Ovary (tissue), 10 donors: ENCODE measurements at places on chromosomes 6 and 20. TPM values are rescaled to one million over a fixed set of nuclear protein-coding genes. Genes with fewer than 3 reads are reported as not detected.

Gene SPEF1
- not detected for polyA plus RNA-seq

DNA sequence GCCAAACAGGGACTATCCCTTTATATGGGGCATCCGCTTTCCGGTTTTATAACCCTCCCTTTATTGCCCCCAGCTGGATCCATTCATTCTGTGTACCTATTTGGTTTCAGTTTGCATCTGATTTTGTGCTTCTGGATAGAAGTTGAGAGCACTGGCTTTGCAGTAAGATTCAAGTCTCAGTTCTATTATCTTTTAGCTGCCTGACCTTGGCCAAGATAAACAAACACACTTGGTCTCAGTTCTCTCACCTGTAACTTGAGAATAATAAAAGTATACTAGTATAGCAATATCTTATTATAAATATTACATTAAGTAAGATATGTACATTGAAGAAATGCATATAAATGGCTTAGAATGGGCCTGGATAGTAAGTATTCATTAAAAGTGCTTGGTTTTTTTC, 182.4 kb upstream of the TSHZ2 start:
- H3K36me3 ChIP-seq, result no peaks in the 10 kb centered on the region
- no peak overlapping the region for H3K27ac ChIP-seq
- H3K4me1 ChIP-seq, result no peaks in the 10 kb centered on the region
- DNase-seq, result no peak
- H3K27me3 ChIP-seq, result no peaks in the 10 kb centered on the region

DNA sequence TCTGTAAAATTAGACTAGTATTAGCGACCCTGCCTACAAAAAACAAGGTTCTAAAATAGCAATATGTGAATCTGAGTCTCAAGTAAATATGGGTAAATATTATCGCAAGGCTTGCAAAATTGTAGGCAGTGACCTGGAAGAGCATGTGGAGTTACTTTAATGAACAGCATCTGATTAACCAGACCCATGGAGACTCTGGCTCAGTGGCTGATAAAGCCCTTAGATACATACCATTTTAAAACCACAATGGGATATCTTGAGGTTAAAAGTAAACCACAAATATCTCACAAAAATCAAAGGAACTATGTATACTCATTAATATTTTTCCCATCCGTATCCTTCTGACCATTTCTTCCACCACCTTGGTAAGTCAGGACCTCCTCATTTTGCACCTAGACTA, 187.0 kb downstream of the MTFR2 start:
- no peaks in the 10 kb centered on the region for H3K27me3 ChIP-seq
- H3K4me1 ChIP-seq, result peaks cover 19% of the 10 kb centered on the region
- no peak overlapping the region for H3K4me3 ChIP-seq
- DNase-seq, result no peak

DNA sequence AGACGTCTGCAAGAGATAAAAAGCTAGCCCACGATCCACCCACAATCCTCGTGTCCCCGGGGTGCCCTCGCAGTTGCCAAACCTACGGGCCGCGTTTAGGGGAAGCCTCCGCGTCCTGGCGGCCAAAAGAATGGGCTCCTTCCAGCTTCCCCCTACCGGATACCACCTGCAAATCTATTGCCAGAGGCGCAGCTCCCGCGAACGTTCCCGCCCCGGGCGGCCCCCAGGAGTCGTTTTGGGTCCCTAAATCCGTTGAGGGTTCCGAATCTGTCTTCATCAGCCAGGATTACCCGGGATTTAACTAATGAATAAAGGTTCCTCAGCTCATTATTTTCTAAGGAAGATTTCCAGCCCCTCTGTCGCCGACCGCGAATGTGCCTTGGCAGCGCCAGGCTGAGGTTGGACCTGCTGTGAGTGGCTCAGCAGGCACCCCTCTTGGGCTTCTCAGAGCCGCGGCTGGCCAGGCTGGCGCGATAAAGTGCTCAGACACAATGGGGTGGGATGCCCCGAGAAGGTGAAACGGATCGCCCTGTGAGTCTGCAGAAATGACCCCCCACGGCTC, 2.8 kb upstream of the VSX1 start:
- no peak overlapping the region for H3K4me3 ChIP-seq
- no peak for DNase-seq
- no peaks in the 10 kb centered on the region for H3K36me3 ChIP-seq
- H3K27ac ChIP-seq, result no peak overlapping the region
- H3K27me3 ChIP-seq, result no peaks in the 10 kb centered on the region
- H3K4me1 ChIP-seq, result no peaks in the 10 kb centered on the region

DNA sequence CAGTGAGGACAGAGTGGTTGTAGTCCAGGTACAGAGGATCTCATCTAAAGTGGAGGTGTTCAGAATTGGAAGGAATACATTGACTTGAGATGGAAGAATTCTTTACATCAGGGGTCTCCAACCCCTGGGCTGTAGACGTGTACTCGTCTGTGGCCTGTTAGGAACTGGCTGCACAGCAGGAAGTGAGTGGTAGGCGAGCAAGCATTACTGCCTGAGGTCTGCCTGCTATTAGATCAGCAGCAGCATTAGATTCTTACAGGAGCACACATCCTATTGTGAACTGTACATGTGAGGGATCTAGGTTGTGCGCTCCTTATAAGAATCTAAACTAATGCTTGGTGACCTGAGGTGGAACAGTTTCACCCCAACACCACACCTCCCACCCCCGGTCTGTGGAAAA, 121.1 kb downstream of the CDKAL1 start:
- no peaks in the 10 kb centered on the region for H3K27me3 ChIP-seq
- H3K4me1 ChIP-seq, result no peaks in the 10 kb centered on the region
- H3K36me3 ChIP-seq, result no peaks in the 10 kb centered on the region

DNA sequence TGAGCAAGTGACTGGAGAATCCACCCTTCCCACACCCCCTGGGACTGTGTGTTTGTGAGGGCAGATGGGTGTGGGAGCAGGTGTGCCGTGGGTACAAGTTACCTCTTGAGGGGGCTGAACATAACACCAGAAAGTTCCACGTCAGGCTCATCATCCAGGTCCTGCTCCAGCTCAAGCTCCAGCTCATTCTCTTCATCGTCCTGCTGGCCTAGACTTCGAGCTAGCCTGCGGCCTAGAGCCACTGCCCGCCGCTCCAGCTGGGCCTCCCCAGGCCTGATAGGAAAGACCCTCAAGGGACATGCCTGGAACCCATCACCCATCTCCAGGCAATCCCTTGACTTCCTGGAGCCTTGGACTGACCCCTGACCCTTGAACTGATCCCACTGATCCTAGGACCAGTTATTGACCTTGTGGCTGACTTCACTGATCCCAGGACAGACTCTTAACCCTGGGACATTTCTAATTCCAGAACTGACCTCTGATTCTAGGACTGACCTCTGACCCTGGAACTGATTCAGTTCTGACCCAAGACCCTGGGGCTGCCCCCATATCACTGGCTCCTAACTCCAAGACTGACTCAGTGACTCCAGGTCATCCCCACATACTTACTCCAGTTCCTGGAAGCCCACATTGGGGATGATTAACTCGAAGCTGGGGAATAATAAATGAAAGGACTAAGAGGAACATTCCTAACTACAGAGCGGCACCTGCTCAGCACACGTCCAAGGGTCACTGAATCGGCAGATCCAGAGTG, 11.8 kb upstream of the SPAG4 start:
- H3K27ac ChIP-seq, result no peak overlapping the region
- no peak for DNase-seq

GRCh38 chr6:3855866-3856265, 6.7 kb downstream of the FAM50B start:
- no peaks in the 10 kb centered on the region for H3K36me3 ChIP-seq
- H3K4me1 ChIP-seq, result no peaks in the 10 kb centered on the region
- DNase-seq, result no peak
- H3K27me3 ChIP-seq, result no peaks in the 10 kb centered on the region
- no peak overlapping the region for H3K4me3 ChIP-seq

- H3K4me3 ChIP-seq, result no peak overlapping the region
- H3K36me3 ChIP-seq, result no peaks in the 10 kb centered on the region
- no peak overlapping the region for H3K27ac ChIP-seq
- no peaks in the 10 kb centered on the region for H3K4me1 ChIP-seq
Measured at GRCh38 chr20:60506061-60506460, 547.8 kb downstream of the CDH26 start.

Gene C6orf52
- 0.73 TPM for polyA plus RNA-seq

GRCh38 chr6:101544286-101544685, 150.8 kb downstream of the GRIK2 start:
- H3K4me1 ChIP-seq, result no peaks in the 10 kb centered on the region
- H3K4me3 ChIP-seq, result no peak overlapping the region
- H3K36me3 ChIP-seq, result no peaks in the 10 kb centered on the region
- no peaks in the 10 kb centered on the region for H3K27me3 ChIP-seq

- H3K27ac ChIP-seq, result no peak overlapping the region
- H3K27me3 ChIP-seq, result no peaks in the 10 kb centered on the region
- H3K36me3 ChIP-seq, result no peaks in the 10 kb centered on the region
- H3K4me3 ChIP-seq, result no peak overlapping the region
- peaks cover 11% of the 10 kb centered on the region for H3K4me1 ChIP-seq
Measured at GRCh38 chr6:111841822-111842221, 31.4 kb downstream of the FYN start.

GRCh38 chr20:53910351-53911002, 159.9 kb downstream of the BCAS1 start:
- H3K27ac ChIP-seq, result no peak overlapping the region
- H3K27me3 ChIP-seq, result no peaks in the 10 kb centered on the region
- H3K4me3 ChIP-seq, result no peak overlapping the region
- DNase-seq, result no peak
- H3K36me3 ChIP-seq, result no peaks in the 10 kb centered on the region

DNA sequence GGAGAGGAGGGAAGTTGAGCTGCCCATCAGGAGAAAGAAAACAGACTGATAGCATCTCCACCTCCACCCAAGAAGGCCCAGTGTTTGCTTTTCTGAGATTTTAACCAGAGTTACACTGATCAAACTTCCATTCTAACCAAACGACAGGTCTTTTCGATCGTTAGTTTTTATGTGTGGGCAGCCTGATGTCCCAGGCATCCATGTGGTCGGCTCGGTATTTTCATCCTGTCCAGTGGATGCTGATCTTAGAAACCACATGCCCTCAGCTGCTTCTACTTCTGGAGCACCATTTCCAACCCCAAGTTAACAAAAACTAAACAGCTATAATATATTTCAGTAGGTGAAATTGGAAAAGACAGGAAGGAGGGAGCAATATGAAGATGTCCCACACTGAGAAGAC, 536.8 kb upstream of the JAG1 start:
- H3K36me3 ChIP-seq, result no peaks in the 10 kb centered on the region
- no peak for DNase-seq
- H3K4me3 ChIP-seq, result no peak overlapping the region
- H3K27me3 ChIP-seq, result no peaks in the 10 kb centered on the region
- no peaks in the 10 kb centered on the region for H3K4me1 ChIP-seq
- no peak overlapping the region for H3K27ac ChIP-seq

Gene CEBPB
- polyA plus RNA-seq, result 19.2 TPM

- no peak for DNase-seq
- no peaks in the 10 kb centered on the region for H3K36me3 ChIP-seq
- no peak overlapping the region for H3K27ac ChIP-seq
- H3K4me1 ChIP-seq, result peaks cover 7% of the 10 kb centered on the region
- H3K4me3 ChIP-seq, result no peak overlapping the region
- H3K27me3 ChIP-seq, result no peaks in the 10 kb centered on the region
Measured at GRCh38 chr20:23651117-23651516, 13.4 kb upstream of the CST3 start.
